ENCODE measurements at places on chromosomes 12 and 14.
A peak's percentile ranks its signal among the peaks of the same experiment; 100 is the strongest.

- DNase-seq = peak; percentile 92
Measured at GRCh38 chr12:97260786-97261185, 201.8 kb upstream of the RMST start.

GRCh38 chr12:20127413-20127812, 240.9 kb upstream of the PDE3A start:
- DNase-seq = no peak

GRCh38 chr12:26700430-26700829, 132.6 kb downstream of the ITPR2 start:
- no peak for DNase-seq

GRCh38 chr14:63905370-63905769, 52.6 kb downstream of the SYNE2 start:
- no peak for DNase-seq
